Activated CD8-positive, alpha-beta memory T cell treated with anti-CD3 and anti-CD28 coated beads for 24 hours (primary cell): ENCODE measurements at places on chromosomes 5 and 9.

- DNase-seq, result peak; percentile 72
Observed at GRCh38 chr5:157574456-157575380, 857 bp downstream of the ADAM19 start.

DNA sequence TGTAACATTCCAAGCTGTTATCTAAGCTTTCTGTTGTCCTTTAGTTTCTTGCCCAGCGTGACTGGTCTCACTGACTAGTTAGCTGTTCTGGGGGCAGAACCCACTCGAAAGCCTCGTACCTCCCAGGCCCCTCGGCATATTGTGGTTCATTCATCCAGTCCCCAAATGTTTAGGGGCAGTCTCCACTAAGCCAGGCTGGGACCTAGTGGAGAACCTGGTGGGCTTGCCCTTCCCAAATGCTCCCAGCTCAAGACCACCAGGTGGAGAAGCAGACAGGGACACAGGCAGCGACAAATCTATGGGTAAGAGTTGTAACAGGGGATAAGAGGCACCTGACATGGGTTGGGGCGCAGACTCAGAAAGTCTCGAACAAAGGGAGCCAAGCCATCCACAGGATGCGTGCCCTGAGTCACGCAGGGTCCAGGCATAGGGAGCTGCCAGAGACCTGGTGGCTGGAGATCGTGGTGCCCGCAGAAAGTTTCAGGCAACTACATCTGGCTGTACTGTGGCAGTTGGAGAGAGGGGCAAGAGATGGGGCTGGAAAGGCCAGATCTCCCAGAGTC, 851 bp upstream of the EEIG1 start:
- DNase-seq, result no peak

DNA sequence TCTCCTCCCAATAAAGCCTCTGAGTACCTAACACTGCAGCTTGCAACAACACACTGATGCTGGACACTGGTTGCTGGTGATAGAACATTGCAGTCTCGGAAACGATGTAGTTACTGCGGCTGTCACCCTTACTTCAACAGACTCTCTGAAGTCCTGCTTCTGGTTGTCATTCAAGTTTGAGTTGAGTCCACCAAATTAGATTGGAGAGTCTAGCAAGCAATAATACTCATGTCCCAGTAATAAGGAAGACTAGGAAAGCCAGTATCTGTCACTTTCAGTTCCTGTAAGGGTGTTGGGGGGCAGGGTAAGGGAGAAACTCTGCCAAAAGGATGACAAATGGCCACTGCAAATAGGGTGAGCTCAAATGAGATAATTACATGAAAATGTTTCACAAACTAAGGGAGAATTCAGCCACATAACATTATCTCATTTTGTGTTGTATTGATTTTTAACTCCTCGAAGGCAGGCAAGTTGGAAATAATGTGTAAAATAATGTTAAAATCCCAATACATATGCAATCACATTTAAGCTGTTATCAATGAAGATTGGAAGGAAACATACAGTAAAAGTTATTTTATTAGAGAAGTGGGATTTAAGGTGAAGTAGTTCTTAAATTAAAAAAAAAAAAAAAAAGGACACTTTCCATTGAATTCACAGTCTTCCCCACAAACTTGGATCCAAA, 849 bp upstream of the IFT74 start:
- no peak for DNase-seq

DNA sequence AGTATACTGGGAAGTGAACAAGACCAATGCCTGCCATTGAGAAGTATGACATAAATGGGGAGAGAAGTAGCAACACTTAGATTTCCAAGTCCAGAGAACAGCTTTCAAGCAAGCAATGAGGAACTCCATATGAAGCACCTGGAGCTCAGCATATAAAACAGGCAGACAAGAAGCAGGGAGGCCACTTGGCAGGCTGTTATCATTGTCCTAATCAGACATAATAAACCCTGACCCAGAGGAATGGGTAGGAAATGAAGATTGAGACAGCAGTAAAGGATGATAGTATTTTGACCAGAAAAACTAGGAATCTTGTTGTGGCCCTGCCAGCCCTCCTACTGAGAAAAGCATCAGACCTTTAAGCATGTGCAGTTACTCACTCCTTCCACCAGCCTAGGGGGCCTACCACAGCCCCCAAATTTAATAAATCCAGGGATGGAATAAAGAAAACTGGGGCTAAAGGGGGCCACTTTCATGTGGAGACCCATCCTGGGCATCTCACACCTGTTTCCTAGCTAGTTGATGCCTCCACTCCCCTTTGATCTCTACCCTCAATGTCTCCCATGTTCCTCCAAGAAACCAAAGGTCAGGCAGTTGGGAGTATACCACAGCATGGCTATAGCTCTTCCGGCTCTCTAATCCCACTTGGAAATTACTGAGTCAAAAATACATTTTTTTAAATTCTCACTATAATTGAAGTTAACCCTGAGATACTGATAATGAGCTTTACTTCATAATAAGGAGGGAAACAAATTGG, 135.1 kb downstream of the SIL1 start:
- DNase-seq, result no peak

DNA sequence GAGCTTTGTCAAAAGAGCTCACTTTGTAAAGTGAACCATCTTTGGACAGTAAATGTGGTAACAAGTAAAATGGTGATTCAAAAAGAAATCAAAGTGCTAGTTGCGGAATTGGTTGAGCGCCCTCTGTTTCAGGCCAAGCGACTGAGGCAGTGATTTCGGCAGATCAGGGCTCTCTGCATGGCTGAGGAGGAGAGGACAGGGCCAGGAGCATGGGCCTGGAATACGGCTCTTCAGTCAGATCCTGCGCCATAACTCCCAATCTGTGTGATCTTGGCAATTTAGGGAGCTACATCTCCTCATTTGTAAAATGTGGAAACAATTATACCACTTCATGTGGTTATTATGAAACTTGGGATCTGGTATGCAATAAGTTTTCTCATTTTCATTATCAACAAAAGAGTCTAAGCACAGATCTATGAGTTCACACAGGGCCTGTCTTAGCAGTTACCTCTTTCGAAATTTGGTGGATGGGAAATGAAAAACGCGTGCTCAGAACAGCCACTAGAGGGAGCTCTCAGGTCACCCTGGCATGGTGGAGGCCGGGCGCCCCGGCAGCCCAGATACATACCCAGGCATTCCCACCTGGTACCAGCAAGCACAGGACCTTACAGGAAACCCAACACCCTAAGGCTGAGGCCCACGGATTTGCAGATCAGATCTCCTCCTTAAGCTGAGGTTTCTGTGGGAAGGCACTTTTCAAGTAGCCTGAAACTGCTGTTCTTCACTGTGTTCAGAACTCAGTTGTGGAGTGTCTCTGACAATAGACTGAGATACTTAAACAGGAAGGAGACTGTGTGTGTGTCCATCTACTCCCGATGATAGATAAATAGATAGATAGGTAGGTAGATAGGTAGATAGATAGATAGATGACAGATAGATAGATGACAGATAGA, 303.7 kb downstream of the RAB3C start:
- DNase-seq, result peak; percentile 83

GRCh38 chr5:111731638-111732037, 25.4 kb downstream of the NREP start:
- no peak for DNase-seq

DNA sequence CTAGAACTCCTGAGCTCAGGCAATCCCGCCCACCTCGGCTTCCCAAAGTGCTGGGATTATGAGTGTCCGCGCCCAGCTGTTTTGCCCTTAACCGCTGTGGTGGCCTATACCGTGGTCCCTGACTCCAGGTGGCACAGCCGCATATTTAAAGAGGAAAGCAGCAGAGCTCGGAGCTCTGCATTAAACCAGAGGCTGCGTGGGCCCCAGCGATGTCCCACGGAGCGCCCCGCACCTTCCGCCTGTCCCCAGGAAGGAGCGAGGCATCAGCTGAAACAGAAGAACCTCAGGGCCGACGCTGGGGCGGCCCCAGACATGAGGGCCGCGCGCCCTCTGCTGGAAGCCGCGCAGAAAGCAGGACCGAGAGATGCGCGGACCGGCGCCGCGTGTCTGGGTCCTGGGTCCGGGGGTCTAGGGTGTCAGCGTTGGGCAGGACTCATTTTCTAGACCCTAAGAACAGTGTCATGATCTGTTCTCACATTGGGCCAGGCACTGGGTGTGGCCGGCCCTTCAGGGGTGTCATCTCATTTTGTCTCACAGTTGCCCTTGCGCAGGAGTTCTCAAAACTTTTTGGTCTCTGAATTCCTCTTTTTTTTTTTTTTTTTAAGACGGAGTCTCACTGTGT, 37.7 kb downstream of the LAMC3 start:
- DNase-seq, result peak; percentile 90

- DNase-seq, result no peak
Observed at GRCh38 chr9:119091074-119091473, 278.2 kb downstream of the BRINP1 start.

GRCh38 chr9:33297432-33297831, 7.1 kb downstream of the NFX1 start:
- DNase-seq, result no peak

- no peak for DNase-seq
Observed at GRCh38 chr5:178326374-178326715, 93.7 kb upstream of the PHYKPL start.

GRCh38 chr9:128947527-128948301, at the start of the genes DOLK and NUP188:
Gene DOLK, minus strand, starts transcription at chr9:128947603. Its CDS starts 300 bp downstream, at chr9:128947303.
Gene NUP188, plus strand, starts transcription at chr9:128947699. Its CDS starts 21 bp downstream, at chr9:128947720.
- peak; percentile 100 for DNase-seq

GRCh38 chr5:77016962-77017361, 13.2 kb upstream of the AGGF1 start:
- no peak for DNase-seq

DNA sequence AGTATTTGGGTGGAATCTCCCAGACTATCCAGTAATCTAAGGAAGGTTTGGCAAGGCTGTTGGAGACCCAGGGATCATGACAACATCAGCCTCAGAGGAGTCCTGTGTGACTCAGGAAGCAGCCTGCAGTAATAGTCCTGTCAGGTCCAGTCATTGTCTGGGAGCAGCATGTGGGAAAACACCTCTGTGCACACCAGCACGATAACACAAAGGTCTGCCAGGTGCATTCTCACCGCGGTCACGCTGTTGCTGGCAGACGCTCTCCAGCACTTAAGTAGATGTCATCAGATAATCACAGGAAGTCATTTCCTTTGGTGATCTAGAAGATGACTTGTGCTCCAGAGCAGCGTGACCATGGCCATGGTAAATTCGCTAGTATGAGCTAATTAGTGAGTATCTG, 99.2 kb upstream of the IQGAP2 start:
- no peak for DNase-seq

- DNase-seq, result peak; percentile 81
Observed at GRCh38 chr5:35852084-35852734, 4.5 kb upstream of the IL7R start.

DNA sequence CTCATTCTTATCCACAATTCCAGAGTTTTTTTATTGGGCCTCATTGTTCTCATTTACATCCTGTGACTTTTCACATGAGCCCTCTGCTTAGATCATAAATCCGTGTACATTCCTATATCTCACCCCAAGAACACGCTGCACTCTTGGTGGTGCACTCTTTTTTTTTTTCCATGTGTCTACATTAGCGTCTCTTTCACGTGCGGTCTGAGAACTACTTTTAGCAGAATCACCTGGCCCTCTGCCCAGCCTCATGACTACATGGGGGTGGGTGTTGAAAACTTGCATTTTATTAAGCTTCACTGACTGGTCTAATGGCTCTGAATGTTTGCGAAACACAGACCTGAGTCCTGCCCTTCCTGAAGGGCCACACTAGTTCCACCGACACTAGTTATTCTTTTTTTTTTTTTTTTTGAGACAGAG, 18.6 kb downstream of the C9orf57 start:
- no peak for DNase-seq

- no peak for DNase-seq
Observed at GRCh38 chr9:124409410-124409809, 5.8 kb downstream of the PSMB7 start.

DNA sequence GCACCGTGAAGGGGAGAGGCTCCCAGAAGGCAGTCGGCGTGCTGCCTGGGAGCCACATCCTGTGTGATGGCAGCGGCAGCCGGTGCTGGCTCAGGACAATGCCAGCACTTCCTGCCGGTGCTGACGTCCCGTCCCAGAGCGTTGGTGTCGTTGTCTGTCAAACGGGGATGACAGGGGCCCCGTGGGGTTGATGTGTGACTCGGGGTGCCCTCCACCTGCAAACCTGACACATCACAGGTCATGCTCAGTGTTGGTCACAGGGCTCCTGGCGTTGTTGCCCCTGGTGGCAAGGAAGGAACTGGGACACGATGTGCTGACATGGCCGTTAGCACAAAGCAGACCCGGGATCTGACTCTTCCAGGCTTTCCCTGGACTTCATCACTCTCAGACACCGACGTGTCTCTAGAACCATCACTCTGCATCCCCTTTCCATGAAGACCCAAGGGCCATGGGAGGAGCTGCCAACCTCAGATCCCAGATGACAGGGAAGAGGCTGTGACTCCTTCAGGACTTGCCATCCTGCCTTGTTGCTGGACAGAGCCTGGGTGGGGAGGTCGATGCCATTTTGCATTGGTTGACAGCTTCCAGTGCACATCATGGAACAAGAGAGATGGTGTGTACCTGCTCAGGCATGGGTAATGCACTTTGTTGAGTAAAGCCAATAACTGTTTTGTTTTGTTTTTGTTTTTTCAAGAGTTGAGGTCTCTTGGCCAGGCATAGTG, 21.5 kb downstream of the PLPP7 start:
- DNase-seq, result peak; percentile 78

GRCh38 chr5:176806137-176806536, 4.2 kb upstream of the UNC5A start:
- DNase-seq, result no peak

- DNase-seq, result no peak
Observed at GRCh38 chr5:73673161-73673591, 47.2 kb downstream of the ARHGEF28 start.

- DNase-seq, result no peak
Observed at GRCh38 chr9:95175523-95175922, 142.0 kb downstream of the FANCC start.

DNA sequence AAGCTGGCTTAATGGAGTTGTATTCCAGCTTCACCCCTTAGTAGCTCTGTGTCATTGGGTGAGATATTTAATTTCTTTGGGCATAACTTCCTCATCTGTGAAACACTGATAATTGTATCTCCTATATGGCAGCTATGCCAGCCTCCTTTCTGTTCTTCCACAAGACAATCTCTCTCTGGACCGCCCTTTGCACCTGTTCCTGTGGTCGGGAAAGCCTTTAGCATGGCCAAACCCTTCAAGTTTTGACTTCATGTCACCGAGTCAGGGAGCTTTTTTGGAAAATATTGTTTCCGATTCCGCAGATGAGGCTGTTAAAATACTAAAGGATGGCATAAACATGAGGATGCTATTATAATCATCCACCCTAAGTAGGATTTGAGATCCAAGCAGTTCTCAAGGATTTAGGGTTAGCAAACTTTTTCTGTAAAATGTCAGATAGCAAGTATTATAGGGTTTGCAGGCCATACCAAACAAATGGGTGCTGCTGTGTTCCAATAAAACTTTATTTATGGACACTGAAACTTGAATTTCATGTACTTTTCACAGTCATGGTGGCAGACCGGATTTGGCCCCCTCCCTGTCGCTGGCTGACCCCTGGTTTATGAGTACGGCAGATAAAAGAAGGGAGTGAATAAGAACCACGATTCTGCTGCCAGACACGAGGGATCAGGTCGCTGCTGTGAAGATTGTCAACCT, 695 bp upstream of the NDFIP1 start:
- DNase-seq, result no peak

DNA sequence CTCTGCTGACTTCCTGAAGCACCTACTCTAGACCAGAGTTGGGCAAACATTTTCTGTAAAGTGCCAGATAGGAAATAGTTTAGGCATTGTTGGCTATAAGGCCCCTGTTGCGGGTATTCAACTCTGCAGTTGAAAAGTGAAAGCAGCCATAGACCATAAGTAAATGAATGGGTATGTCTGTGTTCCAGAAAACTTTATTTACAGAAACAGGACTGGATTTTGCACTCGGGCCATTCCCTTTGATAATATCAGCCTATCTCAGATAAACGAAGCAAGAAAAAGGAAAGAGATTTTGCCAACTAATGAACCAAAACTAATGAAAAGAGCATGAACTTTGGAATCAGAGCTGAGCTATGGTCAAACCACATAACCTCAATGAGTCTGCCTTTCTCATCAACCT, 184.4 kb downstream of the SAXO1 start:
- DNase-seq, result no peak
